A549 treated with CpdA at 1 μM for 4 hours (cell line): ENCODE measurements at places on chromosomes 6 and 20. TPM values are rescaled to one million over a fixed set of nuclear protein-coding genes. Genes with fewer than 3 reads are reported as not detected.

MCCD1 gene
- total RNA-seq: not detected in 5 replicates

PXDC1 gene
- total RNA-seq: 13.4 to 16.9 TPM (median 15.2 TPM) in 5 replicates

LINC00237 gene
- total RNA-seq: not detected in 5 replicates

UFL1 gene
- total RNA-seq: 6.7 to 12.3 TPM (median 8.5 TPM) in 5 replicates

C2 gene
- total RNA-seq: 0.19 to 0.66 TPM (median 0.27 TPM) in 5 replicates

MPC1 gene
- total RNA-seq: 3.5 to 5.4 TPM (median 4.2 TPM) in 5 replicates

CLVS2 gene
- total RNA-seq: 0.02 to 0.14 TPM (median 0.07 TPM) in 5 replicates

PRR18 gene
- total RNA-seq: 0.11 to 0.25 TPM (median 0.17 TPM) in 5 replicates

RAET1L gene
- total RNA-seq: 0.18 to 0.49 TPM (median 0.27 TPM) in 5 replicates
